Lower leg skin (tissue), 4 donors: ENCODE measurements at places on chromosomes 6 and 20. TPM values are rescaled to one million over a fixed set of nuclear protein-coding genes. Genes with fewer than 3 reads are reported as not detected.

MACROD2 gene
- total RNA-seq, result 24.0 TPM

- DNase-seq, result no peak
Observed at GRCh38 chr6:33727932-33728331, 16.4 kb upstream of the UQCC2 start.

DNA sequence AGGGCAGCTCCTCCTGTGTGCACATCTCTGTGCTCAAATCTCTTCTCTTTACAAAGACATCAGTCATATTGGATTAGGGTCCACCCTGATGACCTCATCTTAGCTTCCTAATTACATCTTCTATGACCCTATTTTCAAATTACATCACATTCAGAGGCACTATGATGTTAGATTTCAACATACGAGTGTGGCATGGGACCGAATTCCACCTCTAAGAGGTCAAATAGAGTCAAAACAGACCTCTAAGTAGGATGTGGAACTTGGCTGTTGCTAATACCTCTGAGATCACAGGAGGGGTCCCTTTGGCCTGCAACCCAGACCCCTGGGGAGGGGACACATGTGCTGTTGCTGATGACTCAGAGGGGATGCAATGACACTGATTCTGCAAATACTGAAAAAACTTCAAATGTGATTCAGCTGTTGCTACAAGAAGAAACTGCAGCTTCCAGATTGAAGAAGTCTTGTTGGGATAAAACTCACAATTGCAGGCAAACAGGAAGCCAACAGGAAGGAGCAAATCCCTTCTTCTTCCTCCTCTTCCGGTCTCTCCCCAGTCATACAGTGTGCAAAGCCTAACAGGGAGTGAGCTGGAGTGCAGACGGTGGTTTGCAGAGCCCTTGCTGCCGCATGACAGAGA is 216.2 kb downstream of the MYLK4 start:
- no peak for DNase-seq

GRCh38 chr6:33140556-33140955 is 51.7 kb downstream of the COL11A2 start:
- no peak for DNase-seq

DNA sequence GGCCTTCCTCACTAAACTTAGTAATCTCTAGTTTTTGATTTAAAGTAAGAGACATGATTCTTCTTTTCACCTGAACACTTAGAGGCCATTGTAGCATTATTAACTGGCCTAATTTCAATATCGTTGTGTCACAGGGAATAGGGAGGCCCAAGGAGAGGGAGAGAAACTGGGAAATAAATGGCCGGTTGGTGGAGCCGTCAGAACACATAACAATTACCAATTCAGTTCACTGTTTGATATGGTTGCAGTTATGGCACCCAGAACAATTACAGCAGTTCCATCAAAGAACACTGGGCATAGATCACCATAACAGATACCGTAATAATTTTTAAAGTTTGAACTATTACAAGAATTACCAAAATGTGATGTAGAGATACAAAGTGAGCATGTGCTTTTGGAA is 9.1 kb upstream of the GLYATL3 start:
- no peak for DNase-seq

GRCh38 chr6:107989166-107990094 is 31.4 kb upstream of the SEC63 start:
- no peak for DNase-seq

HCK gene
- 8.7 TPM for total RNA-seq

DNA sequence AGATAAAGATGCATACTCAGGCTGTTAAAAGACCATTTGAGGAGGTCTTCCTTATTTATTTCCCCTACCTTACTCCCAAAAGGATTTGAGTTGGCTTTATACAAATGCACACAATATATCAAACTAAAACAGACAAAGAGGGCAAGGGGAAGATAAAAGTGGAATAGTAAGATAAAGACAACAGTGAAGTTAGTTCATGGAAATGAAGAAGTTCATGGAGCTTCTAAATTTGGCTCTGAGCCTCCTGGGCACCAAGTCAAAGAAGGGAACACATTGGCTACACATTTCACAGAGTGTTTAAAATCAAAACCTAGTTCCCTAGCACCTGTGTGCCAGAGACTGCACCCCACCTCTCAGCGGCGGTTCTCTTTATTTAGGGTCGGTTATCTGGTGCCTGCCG is 25.8 kb upstream of the ARMC2 start:
- no peak for DNase-seq

DNA sequence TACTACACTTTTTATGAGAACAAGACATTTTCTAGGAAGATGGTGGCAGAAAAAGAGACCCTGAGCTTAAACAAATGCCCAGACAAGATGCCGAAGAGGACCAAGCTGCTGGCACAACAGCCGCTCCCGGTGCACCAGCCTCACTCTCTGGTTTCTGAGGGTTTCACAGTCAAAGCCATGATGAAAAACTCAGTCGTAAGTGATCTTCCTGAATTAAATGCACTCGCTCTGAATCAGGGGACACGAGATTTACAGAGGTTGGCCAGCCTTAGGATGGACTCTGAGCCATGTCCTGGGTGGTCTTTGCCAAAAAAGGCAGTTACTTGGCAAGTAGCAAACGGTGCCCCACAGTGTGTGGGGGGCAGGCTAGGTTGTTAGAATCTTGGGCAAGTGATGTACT is 423 bp downstream of the PACRG start:
- no peak for DNase-seq

ZKSCAN4 gene
- total RNA-seq, result 4.4 TPM

RBPJL gene
- not detected for total RNA-seq

- no peak for DNase-seq
Observed at GRCh38 chr6:85344996-85345395, 104.9 kb upstream of the NT5E start.

DEFB113 gene
- not detected for total RNA-seq

GRCh38 chr20:47500554-47500953 is 1.1 kb upstream of the NCOA3 start:
- no peak for DNase-seq

LPA gene
- total RNA-seq, result not detected

DNA sequence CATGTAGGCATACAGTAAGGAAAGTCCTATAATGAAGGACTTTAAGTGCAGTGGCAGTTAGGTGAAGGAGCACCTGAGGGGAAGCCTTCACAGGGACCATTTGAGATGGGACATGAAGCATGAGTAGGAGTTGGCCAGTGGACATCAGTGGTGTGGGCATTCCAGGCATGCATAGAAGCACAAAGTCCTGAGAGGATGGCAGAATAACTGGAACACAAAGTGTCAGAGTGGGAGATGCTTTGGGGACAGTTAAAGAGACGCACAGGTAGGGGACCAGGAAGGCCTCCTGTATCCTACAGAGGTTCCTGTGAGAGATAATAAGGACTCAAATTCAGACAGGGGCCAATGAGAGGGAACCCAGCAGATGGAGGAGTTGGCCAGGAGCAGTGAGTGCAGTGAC is 26.4 kb upstream of the EFHC1 start:
- DNase-seq, result no peak

DNA sequence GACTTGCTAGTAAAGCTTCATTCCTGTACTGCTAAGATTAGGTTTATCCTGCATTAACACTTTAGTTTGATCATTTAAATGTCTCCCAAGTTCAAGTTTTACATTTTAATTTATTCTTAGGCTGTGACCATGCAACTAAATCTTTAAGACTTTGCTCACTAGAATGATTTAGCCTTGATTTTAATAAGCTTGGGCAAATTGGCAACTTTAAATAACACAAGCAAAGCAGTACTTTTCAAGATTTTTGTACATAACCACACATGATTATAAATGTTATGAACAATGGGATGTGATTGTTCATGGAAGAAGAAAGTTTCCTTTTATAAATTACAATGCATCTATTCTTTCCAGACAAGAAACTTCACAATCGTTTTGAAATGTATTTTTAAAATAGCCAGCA is 948.0 kb upstream of the EPHA7 start:
- no peak for DNase-seq

GRCh38 chr6:149130508-149130907 is 187.0 kb upstream of the TAB2 start:
- no peak for DNase-seq

- DNase-seq, result no peak
Observed at GRCh38 chr6:20538907-20539306, 4.7 kb downstream of the CDKAL1 start.

GRCh38 chr6:12339808-12340487 is 49.8 kb downstream of the EDN1 start:
- DNase-seq, result no peak

HMGA1 gene
- total RNA-seq, result 178 TPM
